Iris pigment epithelial cell (primary cell): ENCODE measurements at places on chromosomes 1 and 21.

DNA sequence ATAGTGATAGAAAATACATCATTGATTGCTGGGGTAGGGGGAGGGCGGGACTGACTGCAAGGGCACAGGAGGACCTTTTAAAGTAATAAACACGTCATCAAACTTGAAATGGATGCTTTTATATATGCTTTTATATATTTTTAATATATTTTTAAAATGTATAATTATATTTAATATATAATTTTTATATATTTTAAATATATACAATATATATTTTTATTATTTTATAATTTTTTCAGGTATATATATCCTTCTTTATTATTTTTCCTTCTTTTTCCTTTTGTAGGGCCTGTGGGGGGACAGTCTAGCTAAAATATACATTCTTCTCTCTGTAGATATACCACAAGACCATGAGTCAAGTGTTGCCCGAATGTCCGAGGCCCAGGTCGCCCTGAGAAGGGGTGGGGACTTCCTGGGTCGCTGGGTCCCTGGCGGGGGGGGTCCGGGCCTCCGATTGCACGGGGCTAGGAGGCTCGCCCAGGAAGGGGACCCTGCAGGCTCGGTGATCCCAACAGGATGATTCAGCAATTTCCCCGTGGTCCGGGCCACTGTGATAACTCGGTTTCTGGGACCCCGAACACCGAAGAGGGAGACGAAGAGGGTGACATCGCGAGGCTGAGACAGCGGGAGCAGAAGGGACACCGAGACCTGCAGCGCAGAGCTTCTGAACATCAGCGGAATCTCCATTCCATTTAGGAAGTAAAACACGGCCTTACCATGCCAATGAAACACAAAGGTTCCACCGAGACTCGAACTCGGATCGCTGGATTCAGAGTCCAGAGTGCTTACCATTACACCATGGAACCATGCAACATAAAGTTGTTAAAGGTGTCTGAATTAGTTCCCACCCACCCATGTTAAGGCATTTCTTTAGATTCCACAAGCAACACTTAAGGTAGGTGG lies 112.5 kb upstream of the NBPF11 start:
- peak; percentile 93 for DNase-seq

DNA sequence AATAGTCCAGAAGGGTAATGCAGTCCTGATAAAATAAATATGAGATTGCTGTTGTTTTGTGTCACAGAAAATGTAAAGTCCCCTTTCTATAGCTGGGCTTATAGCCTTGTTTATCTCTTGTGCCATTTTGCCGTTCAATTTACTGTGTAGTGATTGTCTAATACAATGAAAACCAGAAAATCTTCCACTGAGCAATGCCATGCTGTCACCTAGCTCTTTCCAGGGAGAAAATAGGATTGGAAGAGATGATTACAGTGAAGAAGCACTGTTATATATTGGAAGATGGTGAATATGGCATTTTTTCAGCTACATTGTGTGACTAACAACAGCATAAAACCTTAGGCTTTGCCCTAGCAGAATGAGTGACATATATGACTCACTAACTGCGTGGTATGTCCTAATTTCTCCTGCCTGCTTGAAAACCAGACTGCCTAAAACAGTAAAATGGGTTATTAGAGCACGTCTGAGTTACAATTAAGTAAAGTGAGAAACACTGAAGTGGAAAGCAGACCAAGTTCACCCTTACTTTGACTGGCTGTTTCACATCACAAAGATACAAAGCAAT lies 332.4 kb upstream of the ZP4 start:
- DNase-seq: peak; percentile 20

DNA sequence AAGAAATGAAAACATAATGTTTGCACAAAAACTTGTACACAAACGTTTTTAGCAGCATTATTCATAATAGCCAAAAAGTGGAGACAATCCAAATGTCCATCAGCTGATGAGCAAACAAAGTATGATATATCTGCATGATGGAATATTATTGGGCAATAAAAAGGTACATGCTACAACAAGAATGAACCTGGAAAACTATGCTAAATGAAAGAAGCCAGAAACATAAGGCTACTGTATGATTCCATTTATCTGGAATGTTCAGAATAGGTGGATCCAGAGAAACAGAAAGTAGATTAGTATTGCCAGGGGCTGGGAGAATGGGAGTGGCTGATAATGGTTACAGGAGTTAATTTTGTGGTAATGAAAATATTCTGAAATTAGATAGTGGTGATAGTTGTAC lies 19.0 kb downstream of the FBXO28 start:
- DNase-seq: no peak

GRCh38 chr1:219555806-219556205 lies 57.1 kb downstream of the ZC3H11B start:
- DNase-seq: peak; percentile 73

DNA sequence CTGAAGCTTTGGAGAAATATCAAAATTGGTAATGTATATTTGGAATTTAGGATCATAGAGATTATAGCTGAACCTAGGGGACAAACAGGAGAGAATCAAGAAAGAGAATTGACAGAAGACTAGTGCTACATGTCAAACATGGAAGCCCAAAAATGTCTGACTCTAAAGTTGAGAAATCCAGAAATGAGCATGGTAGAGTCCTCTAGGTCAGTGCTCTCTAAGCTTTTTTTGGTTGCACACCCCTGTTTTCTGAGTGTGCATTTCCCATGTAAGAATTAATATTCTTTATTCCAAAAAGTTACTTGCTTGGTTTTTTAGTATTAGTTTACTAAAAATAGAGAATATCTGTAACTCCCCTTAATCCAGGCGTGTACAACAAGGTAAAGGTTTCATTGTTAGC lies 25.6 kb downstream of the NFYC start:
- no peak for DNase-seq

- peak; percentile 77 for DNase-seq
Observed at GRCh38 chr1:93459126-93459525, 11.2 kb downstream of the FNBP1L start.

DNA sequence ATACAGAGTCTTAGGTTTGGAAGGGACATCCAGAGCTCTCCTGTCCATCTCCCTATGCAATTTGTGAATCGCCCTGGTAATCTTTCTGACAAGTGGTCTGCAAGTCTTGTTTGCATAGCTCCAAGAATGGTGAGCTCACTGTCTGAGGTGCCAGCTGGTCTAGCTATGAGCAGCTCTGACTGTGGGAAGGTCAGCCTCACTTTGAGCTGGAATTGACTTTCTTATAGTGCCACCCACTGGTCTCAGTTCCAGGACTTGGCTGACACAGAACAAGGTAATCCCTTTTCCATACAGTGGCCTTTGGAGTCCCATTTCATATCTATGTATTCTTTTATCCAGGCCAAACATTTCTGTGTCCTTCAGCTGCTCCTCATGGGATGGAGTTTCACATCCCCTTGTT lies 95.6 kb upstream of the C8B start:
- DNase-seq: peak; percentile 1

DNA sequence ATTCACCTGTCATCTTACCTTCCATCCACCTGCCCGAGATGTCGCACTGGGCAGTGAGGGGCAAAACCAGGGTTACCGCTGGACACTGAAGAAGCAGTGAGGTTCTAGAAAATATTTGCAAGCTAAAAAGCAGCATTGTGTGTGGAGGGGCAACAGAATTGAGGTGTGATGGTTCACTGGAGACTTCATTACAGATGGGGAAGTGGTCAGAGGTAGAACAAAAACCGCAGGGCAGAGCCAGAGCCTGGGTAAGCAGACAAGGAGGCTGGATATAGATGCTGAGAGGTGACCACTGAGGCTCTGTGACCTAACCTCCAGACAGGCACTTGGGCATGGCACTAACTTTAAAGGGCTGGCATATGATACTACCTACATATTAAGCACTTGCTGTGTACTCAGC lies 363.9 kb upstream of the PROX1 start:
- DNase-seq: no peak

GRCh38 chr1:119637710-119638109 lies 10.4 kb downstream of the ZNF697 start:
- no peak for DNase-seq

GRCh38 chr21:42677339-42678321 lies 24.2 kb downstream of the PDE9A start:
- DNase-seq: peak; percentile 87

- no peak for DNase-seq
Observed at GRCh38 chr1:23543707-23544443, 12.8 kb upstream of the E2F2 start.

- no peak for DNase-seq
Observed at GRCh38 chr21:38938769-38939168, 133.0 kb downstream of the ETS2 start.

GRCh38 chr1:17359031-17359430 lies 13.0 kb upstream of the PADI6 start:
- DNase-seq: no peak

GRCh38 chr1:228988664-228989063 lies 253.4 kb downstream of the RHOU start:
- DNase-seq: no peak

DNA sequence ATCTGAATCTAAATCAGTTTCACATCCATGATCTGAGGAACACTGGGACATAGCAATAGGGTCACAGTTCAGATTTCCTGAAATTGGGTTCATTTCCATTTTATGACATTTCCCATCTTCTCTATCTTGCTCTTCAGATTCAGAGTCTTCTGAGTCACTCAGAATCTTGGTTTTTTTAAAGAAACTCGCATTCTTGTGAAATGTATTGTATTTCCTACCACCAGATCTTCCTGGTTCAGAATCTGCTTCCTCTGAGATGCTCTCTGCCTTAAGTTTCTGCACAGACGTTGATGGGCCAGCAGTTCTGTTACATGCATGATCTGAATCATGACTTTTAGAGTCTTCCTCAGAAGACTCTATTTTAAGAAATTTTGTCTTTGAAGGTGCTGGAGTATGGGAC lies 15.5 kb upstream of the PSMG1 start:
- DNase-seq: peak; percentile 20

- DNase-seq: no peak
Observed at GRCh38 chr1:215891266-215892057, 324.4 kb downstream of the KCTD3 start.
